AG08396 (cell line): ENCODE measurements at places on chromosomes 11 and 22.

- peak; percentile 64 for DNase-seq
Measured at GRCh38 chr22:23888615-23889401, 5.4 kb upstream of the MIF start.

DNA sequence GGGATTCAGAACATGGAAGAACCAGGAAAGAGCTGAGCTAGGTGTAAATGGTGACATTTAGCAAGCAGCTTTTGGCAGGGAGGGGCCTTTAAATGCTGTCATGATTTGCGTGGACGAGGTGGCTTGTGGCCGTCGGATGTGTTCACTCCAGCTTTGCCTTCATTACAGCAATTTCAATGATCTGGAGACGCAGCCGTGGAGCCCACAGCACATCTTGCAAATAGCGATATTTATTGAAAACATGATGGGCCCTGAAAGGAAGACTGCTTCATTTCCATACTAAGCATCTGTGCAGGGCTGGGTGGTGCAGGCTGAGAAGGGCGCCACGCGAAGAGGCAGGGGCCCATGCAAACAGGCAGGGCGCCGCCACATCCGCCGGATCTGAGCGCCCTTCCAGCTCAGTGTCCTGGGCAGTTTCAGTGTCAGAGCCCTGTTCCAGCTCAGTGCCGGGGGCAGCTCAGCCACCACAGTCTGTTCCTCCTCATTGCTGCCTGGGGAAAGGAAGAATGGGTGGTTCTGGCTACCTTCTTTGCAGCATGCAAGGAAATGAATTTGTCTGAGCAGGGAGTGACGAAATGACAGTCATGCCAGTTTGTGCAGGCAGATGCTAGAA, 111.1 kb upstream of the TTC12 start:
- no peak for DNase-seq

GRCh38 chr22:23203452-23204124, 23.3 kb downstream of the BCR start:
- DNase-seq = no peak

- DNase-seq = no peak
Measured at GRCh38 chr11:72597721-72598120, 76.5 kb downstream of the PDE2A start.

DNA sequence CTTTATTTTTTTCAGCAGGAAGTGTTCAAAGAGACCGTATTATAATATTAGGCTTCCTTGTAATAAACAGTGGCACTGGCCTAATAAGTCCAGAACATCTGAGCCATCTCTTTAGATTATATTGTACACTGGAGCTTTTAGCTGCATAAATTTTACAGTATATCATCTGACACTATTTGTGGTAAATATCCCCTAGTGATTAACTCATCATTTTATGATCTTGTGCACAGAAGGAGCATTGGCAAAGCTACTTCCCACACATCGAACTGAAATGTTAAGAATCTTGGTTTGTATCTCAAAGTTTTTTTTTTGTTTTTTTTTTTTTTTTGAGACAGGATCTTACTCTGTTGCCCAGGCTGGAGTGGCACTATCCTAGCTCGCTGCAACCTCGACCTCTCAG, 162.7 kb downstream of the HIPK3 start:
- DNase-seq = no peak

DNA sequence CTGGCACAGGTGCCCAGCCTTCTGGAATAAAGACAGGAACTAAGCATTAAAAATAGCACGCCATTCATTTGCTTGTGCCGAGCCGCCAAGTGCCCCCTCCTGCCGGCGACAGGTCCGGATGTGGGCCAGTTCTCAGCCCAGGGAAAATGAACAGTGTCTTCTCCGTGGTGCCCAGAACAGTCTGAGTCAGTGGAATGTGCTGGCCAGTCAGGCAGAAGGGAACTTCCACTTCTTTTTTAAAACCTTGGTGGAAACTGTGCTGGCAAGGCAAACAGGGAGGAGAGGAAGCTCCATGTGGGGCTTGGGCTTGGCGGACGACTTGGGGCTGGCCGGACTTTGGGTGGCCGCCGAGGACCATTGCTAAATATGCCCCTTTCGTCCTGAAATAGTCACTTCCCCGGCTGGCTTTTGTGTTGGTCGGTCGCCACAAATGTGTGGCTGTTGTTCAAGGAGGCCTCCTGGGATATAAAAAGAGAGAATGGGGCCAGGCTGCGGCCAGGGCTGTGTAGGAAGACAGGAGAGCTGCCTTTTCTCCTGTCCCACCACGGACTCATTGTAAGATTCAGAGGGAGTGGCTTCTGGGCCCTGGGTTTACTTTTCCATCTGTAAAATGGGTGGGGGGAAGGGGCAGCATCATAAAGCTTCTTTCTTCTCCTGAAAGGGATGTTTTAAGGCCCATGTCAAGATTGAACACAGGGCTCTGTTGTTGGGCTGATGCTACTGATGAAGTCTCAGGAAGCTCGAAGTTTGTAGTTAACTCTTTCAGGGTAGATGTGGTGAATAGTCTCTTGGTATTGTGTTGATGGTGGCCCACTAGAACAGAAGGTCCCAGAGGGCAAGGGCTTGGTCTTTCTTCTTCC, 101.0 kb downstream of the PTPRJ start:
- peak; percentile 52 for DNase-seq

DNA sequence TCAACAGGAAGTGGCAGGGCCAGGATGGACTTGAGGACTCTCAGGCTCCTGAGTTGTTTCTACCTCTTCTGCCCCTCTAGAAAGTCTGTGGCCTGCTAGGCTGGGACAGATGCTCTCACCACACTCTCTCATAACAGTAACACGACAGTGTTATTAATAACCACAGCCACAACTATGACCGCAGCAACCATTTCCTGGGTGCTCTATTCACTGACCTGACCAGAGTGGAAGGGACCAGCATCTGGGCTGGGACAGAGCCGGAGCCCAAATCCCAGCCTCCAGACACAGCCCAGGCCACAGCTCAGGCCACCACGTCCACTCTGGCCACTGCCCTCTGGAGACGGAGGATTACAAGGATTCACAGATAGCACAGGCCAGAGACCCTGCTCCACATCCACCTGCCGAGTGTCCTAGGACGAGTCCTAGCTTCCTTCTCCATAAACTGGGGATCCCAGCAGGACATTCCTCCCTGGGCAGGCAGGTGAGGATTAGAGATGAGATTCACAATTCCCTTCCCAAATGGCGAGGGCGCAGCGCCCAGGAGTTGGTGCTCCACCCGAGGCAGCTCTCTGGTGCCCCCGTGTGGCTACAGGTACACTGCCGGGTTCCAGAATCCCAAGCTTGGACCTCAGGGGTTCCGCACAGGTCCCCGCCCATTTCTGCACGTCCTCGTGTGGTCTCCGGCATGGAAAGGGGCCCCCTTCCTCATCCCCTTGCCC, 7.1 kb downstream of the PNPLA5 start:
- DNase-seq = peak; percentile 84

DNA sequence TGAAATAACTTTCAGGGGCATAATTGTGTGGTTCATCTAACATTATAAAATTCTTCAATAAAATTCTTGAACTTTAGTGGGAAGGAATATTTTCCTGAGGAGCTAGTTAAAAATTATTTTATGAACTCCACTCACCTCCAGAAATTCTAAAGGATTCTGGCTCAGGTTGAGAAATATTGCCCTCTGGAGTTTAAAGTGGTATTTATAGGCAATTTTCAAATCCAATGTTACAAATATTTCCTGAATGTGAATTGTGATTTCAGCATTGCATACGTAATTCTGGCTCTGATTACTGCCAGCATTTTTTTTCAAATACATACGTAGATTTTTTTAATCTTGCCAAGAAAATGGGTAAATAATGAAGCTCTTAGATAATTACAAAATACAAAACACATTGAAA, 598.2 kb upstream of the ANO3 start:
- no peak for DNase-seq

GRCh38 chr11:11148104-11148509, 204.9 kb downstream of the CSNK2A3 start:
- peak; percentile 92 for DNase-seq

DNA sequence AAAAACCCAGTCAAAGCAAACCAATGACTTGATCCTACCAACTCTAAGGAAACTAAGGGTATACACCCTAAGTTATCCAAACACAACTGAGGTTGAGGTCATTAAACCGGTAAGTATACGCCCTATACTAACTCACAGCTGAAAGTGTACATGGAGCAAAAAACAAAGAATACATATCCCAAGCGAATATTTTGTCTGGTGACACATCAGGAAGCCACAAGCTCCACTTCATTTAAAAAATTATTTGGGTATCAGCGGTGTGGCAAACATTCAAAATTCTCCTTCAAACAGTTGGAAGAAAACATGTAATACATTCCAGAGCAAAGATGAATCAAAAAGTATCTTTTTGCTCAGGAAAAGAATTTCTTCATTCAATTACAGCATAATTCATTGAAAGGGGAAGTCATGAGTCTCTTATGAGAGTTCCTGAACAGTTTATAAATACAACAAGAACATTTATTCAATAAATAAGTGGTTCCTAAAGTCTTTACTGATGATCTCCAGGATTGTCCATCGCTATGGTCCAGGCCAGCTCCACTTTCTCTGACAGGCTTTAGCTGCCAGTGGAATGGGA, 4.5 kb upstream of the JAML start:
- DNase-seq = no peak

DNA sequence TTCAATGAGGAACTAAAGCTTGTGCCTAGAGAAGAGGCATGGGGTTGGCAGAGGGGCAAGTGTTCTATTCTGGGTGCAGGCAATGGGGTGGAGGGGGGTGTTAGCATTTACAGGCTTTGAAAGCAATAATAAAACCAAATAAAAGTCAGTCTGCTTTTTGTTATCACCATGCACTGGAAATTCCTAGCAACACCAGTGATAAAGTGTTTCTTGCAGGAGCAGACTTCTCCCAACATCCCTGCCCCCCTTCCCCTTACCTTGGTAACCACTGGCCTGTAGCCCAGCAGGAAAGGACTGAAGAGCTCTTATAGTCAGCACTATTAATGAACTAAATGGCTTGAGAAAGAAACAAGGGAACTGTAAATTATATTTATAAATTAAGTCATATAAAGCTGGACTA, 65.2 kb upstream of the SESN3 start:
- no peak for DNase-seq

GRCh38 chr11:112255067-112255720, 5.5 kb downstream of the PLET1 start:
- DNase-seq = peak; percentile 61

GRCh38 chr22:35467681-35468434, 67.9 kb downstream of the MCM5 start:
- DNase-seq = peak; percentile 59

GRCh38 chr11:60878245-60879101, 11.1 kb downstream of the ZP1 start:
- DNase-seq = no peak

GRCh38 chr11:72604256-72604655, 70.0 kb downstream of the PDE2A start:
- DNase-seq = no peak

DNA sequence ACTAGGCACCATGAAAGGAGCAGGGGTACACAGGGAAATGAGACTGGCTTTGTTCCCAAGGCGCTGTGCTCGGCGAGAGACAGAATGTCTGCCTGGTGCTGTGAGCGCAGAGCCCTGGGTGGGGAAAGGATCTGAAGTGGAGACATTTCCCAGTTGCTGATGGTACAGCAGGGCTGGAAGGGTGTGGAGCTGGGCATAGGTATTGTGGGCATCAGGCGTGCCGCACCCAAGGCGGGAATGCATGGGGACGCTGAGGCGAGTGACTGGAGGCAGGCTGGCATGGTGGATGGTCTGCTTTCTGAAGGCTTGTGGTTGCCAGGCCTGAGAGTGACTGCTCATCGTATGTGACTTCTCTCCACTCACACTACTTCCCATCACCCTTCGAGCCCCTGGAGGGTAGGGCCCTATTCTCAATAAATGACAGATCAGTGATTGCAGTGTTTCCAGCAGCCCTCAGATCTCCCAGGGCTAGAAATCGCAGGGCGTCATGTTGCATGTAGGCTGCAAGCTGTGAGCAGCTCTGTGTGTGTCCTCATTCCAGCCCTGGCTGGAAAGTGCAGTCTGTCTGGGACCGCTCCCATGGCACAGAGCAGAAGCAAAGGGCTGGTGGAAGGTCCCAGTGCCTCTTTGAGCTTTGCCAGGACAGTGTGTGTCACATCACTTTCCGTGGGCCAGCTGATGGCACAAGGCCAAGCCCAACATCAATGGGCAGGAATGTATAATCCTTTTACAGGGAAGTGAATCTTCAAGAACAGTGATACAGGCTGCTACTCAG, 67.7 kb downstream of the TBC1D22A start:
- DNase-seq = peak; percentile 49

- no peak for DNase-seq
Measured at GRCh38 chr11:122743097-122743741, 87.7 kb downstream of the UBASH3B start.

DNA sequence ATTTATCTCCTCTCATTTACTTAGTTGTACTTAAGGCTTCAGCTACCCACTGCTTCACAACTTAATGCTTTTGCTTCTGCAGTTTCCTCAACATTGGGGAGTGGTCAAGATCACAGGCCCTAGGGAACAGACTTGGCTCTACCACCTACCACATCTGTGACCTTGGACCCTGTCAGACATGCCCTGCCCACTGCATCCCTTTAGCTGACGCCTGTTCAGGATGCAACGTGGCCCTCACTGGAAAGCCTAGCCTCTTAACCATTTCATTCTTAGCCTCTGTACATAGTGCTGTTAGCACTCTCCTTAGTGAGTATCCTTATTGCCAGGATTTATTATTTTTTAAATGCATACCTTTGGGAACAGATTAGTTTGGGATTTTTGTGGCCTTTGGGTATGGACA, 34.4 kb downstream of the TNRC6B start:
- DNase-seq = no peak

DNA sequence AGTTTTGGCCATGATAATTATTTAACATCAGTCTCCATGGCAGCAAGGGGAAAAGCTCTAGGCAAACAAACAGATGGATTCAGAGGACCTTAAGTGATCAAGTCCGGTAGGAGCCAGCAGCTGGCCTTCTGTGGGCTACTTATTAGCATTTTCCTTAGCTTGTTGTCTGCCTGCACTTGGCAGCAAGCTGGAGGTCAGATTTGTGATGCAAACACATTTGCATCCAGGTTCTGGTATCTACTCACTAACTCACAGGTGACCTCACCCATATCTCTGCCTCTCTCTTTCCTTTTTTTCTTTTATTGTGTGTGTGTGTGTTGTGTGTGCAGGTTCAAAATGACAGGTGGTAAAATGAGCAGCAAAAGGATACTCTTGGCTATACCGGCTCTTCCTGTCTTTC, 32.3 kb downstream of the ARHGAP42 start:
- peak; percentile 14 for DNase-seq

- peak; percentile 69 for DNase-seq
Measured at GRCh38 chr11:17384002-17384511, 4.4 kb downstream of the KCNJ11 start.

DNA sequence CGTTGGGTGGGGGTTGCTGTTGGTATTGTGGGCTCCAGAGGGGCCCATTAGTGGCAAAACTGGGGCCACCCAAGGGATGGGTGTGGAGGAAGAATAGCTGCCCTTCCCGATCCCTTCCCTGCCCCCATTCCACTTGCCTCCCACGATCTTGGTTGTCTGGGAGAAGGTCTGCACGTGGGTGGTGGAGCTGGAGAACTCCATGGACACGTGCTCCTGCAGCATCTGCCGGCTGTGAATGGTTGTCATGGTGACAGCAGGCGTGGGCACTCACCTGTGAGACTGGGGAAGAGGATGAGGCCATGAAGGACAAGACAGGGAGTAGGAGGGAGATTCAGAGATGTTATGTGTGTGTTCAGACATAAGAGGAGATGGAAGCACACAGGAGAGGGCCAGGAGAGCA, 2.0 kb downstream of the IGSF22 start:
- DNase-seq = no peak

- no peak for DNase-seq
Measured at GRCh38 chr11:76139314-76139713, 67.0 kb downstream of the WNT11 start.

GRCh38 chr11:58438486-58438885, 3.5 kb downstream of the OR5B12 start:
- DNase-seq = no peak
